ENCODE measurements at places on chromosomes 5 and 9.

DNA sequence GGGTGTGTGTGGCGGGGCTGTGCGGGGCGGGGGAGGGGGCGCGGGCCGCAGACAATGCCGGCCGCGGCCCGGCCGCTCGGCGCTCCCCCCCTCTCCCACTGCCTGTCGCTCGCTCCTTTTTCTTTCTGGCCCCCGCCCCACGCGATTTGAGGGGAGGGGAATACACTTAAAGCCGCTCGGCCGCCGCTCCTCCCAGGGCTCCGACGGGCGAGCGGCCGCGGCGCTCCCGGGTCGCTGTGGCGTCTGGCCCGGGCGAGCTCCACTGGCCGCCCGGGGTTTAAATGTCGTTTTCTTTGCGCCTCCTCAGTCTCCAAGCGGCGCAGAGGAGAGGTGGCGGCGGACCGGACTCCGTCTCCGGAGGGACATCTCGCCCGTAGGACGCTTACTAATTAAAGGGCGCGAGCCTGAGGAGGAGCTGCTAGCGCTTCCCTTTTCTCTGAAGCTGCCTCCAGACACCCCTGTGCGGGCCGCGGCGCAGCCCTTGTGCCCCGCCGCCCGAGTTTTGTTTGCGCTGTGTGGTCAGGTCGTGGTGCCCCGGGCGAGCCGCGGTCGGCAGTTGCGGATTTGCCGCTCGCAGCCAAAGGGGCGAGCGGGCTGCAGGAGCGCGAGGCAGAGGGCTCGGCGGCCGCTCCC lies 1.4 kb downstream of the ZSWIM6 start:
- DNase-seq: peak; percentile 54

- DNase-seq: no peak
Measured at GRCh38 chr5:123206618-123207017, 117.6 kb downstream of the PRDM6 start.

DNA sequence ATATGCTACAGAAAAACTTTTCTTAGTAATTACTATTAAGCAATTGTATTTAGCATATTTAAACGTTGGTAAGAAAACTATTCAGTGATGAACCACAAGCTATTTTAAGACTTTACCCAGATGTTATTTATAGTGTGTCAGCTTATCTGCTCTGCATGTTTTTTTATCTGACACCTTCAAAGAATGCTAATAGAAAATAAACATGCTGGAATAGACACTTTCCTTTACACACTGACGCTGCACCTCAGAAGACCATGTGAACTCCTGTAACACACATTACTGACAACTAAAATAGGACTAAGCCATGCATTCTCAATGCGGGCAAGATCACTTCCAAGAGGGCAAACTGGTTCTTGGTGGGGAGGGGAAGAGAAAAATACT lies 38.3 kb downstream of the FNIP1 start:
- no peak for DNase-seq

GRCh38 chr9:94153905-94154304 lies 69.6 kb downstream of the PTPDC1 start:
- no peak for DNase-seq

DNA sequence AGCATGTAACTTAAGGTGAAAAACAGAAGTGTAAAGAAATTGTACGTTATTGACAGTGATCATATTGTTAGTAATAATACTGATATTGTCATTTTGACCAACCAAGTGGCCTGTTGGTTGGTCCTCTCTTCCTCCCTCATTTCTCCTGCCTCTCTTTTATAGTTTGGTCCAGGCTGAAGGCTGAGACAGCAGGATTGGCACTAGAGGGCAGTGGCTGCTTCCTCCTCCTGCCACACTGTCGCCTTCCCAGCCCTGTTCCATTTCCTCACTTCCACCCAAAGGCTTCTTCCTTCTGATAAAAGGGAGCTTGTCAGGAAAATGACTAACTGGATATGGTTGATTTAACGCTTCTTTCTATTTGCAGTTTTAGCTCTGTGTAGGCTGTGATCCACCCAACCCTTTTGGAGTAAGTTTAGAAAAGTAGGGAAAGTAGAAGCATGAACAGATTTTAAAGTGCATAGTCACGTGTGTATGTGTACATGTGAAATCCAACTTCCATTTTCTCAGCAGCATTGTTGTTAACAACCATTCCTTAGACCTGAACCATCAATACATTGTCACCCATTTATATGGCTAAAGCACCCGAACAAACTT lies 35.6 kb downstream of the PTCD2 start:
- DNase-seq: no peak

All from GM06990 (cell line).